KBM-7 (cell line): ENCODE measurements at places on chromosomes 12 and 14.

DNA sequence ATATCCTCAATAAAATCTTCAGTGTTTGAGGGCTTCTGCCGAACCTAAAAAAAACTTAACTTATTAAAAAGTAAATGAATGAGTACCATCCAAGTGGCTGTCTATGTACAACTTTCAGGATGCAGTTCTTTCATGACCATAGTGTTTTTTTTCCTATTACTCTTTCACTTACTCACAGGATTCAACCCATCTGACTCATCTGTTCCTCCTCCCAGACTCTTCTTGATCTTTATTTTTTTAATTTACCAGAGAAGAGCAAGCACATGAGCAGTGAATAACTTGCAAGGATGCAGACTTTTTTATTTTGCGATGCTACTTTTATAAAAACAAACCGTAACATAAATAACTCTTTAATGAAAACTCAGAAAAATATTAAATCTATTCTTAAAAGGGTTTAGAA, 24.5 kb downstream of the RECQL start:
- DNase-seq: no peak

- no peak for DNase-seq
Observed at GRCh38 chr14:92340931-92341330, 18.0 kb downstream of the SLC24A4 start.

DNA sequence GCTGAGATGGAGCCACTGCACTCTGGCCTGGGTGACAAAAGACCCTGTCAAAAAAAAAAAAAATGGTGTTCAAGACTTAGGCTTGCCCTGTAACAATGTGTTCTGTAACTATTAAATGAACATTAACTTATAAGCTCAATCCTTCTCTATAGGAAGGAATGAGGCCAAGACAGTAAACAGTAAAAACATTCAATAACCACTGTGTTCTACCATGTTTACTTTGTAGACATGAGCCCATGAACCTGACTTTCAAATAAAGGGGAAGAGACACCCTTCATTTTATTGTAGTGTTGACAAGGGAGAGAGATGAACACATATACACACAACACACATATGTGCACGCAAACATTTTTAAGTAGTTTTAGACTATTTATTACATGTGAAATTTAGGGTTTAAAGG, 20.1 kb upstream of the RASSF3 start:
- DNase-seq: no peak

DNA sequence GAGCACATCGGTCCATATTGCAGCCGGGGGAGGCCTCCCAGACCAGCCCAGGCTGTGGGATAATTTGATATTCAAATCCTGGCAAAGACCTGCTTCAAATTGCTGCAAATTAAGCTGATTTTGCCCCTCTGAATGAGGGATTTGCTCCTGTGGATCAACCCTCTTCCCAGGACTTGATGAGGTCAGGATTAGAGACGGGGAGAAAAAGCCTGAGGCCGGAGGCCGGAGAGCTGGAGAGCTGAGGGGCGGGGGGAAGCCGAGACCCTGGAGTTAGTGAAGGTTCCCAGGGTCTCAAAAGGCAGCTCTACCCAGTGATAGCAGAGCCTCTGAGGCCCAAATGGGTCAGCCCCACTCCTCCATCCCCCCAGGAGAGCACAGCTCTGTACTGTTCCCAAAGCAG, 17.5 kb upstream of the VSX2 start:
- no peak for DNase-seq

- DNase-seq: no peak
Observed at GRCh38 chr12:126355346-126355745, 1290.1 kb downstream of the AACS start.

DNA sequence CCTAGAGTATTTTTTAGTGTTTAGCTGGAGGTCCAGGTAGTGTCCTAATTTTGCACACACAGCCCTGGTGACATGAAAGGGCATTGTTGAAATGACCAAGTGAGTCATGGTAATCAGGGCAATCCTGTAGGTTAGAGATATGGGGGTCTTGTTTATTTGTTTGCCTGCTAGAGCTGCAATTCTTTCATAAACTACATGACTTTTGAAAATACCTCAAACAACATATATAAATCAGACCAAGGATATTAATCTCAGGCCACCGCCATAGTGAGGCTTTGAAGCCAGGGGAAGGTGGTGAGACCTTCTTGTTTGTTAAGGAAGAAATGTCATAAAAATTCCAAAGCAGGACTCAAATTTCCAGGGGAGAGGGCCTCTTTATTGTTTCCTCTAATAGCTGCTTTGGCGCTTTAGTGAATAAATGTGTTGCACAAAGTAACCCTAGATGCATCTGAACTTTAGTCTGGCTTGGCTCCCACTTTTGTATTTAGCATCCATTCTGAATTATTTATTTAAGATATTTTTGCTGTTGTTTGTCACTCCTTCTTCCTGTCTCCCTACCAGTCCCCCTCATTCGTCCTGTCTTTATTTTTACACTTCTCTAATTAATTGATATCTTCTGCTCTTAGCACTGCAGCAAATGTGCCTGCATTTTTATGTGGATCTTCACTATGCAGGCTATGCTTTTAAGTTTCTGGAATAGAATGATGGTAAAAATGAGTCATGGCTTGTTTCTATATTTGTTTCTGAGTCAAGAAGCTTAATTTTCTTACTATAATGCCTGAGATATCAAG, 430.3 kb downstream of the RAD51B start:
- no peak for DNase-seq

DNA sequence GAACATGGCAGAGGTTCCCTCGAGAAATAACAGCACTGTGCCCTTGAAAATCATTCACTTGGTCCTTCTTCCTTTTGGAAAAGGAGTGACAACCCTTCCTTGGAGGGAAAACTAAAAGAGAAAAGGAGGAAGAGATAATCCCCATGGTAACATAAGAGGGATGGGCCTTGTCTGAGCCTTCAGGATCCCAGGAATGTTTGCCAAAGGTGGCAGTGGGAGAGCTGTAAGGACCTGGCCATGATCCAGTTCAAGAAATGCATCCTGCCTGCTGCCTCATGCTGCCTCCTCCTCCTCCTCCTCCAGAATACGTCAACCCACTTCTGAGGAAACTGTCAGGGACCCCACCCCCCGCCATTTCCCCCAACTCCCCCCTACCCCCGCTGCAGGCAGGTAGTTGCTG, 118.8 kb downstream of the KCNK10 start:
- DNase-seq: no peak

DNA sequence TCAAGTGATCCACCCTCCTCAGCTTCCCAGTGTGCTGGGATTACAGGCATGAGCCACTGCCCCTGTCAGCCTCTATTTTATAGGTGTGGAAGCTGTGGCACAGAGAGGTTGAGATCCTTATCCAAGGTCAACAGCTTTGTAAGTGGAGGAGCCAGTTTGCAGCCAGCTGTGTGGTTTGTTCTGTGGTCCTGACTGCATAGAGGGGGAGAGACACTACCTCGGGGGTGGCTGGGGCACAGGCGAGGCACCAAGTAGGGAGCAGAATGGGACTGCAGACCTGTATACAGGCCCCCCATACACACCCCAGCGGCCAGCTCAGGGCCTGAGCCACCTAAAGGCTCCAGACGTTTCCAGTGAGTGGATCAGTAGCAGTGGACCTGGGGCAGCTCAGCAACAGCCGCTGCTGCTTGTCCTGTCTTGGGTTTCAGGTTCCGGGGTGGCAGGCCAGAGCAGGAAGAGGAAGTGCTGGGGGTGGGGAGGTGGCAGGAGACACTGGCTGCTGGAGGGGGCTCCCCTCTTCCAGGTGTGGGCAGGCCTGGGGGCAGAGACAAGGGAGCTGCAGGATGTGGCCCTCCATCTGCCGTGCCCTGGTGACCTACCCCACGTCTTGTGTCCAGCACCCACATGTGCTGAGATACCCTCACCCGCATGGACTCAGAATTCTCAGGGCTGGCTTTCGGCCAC, 11.0 kb downstream of the ORAI1 start:
- DNase-seq: no peak

- DNase-seq: no peak
Observed at GRCh38 chr12:95418142-95418541, 55.8 kb upstream of the METAP2 start.

DNA sequence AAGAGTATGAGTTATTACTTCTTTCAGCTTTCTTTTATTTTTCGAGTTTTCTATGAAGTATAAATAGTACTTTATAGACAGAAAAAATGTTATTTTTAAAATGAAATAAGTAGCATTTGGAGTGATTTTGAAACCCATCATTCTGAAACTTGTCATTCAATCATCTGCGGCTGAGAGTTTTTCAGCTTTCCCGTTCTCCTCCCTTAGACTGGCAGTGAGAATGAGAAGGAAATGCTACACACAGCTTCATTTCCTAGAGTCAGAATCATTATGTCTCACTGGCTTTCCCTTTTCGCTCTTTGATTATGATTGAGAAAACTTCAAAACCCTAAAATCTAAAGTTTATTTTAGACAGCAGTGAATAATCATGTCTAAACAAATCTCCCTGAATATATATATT, 33.7 kb upstream of the GNPNAT1 start:
- DNase-seq: no peak

DNA sequence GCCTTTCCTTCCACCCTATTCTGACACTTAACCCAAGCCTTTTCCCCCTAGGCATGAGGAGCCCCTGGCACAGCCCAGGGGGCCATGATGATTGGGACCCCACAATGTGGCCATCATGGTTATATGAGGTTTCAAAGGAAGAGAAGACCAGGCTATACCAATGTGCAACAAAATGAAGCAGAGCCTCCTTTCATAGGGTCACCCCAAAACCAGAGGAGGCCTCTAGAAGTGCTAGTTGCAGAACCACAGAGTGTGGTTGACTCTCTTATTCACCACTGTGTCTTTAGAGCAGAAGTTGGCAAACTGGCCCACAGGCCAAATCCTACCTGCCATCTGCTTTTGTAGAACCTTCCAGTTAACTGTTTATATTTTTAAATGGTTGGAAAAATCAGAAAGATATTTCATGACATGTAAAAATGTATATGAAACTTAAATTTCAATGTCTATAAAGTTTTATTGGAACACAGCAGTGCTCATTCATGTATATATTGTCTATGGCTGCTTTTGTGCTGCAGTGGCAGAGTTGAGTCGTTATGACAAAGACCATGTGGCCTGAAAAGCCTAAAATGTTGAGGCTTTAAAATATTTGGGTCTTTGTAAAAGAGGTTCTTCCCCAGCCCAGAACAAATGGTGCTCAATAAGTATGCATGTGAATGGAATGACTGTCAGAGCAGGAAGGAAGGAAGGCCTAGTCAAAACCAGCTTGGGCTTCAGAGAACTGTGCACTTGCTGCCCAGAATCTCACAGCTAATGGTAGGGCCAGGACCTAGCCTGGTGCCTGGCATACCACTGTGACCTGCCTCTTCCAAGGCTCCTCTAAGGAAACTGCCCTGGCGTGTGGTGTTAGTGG, 49.2 kb downstream of the SUSD6 start:
- no peak for DNase-seq

DNA sequence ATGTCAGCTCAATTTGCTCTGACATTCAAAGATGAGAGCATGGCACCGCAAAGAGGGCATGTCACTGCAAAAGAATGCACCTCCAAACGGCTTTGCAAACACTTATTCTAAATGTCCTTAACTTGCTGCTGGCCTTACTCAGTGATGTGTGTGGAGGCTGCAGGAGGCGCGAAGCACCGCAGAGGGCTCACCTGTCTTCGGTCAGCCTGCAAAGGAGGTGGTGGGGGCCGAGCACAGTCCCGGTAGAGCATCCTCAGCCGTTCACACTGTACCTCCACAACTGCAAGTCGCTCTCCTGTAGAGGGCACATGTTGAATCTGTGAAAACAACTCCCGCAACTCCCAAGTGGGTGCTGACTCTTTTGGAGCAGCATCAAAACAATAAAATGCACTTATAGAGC, 93.8 kb downstream of the TRAFD1 start:
- no peak for DNase-seq

GRCh38 chr14:47276931-47277330, 398.5 kb downstream of the MDGA2 start:
- no peak for DNase-seq

GRCh38 chr12:8605057-8605456, 7.6 kb downstream of the AICDA start:
- no peak for DNase-seq

DNA sequence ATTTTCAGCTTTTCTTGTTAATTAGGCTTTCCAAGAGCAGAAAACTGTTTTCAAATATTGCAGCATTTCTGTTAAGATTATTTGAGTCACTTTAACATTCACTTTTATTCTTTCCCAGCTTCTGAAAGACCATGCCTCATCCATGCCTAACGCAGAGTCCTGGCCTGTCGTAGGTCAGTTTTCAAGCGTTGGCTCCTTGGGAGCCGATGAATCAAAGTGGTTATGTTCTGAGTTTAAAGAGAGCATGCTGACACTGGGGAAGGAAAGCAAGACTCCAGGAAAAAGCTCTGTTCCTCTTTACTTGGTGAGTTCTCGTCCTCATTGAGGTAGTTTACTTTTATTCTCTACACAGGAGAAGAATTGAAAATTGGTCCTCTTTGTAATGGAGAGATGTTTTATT, 33.1 kb downstream of the TDP1 start:
- DNase-seq: no peak

DNA sequence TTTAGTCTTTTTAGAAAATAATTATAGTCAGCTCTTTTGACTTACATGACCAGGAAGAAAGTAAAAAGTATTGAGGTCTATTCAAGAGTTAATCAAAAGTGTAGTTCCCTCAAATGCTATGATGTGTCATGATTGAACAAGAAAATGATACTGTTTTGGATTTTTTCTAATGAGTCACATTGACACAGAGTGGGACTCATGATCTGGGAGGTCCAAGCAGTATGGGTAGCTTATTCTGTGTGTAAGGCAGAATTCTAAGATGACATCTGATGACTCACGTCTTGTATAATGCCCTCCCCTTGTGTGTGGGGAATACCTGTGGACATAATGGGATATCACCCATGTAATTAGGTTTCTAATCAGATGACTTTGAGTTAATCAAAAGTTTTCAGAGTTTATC, 178.1 kb upstream of the DDHD1 start:
- no peak for DNase-seq

DNA sequence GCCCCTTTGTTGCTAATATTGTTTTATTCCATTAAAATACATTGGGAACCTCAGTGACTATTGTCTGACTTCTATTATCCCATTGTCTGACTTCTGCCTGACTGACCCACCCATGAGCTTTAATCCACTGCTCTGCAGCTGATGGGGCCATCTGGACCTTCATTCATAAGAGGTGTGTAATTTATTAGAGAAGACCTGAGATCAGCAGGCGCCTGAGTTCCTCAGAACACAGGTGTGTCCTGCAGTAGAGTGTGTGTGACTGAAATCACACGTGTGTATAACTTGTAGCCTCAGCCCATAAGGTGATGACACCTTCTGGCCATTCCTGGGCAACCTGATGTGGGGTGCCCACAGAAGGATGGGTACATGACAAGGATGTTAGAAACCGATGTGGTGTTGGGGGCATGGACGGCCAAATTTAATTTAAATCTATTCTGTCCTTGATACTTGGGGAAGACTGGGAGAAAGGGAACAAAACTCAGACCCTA, 821.0 kb downstream of the TMEM121 start:
- DNase-seq: no peak

- no peak for DNase-seq
Observed at GRCh38 chr12:126537961-126538530, 1472.8 kb downstream of the AACS start.
